ENCODE measurements at places on chromosomes 4 and X.

GRCh38 chrX:73964579-73964978 lies 339.4 kb upstream of the ZCCHC13 start:
- DNase-seq, result no peak

DNA sequence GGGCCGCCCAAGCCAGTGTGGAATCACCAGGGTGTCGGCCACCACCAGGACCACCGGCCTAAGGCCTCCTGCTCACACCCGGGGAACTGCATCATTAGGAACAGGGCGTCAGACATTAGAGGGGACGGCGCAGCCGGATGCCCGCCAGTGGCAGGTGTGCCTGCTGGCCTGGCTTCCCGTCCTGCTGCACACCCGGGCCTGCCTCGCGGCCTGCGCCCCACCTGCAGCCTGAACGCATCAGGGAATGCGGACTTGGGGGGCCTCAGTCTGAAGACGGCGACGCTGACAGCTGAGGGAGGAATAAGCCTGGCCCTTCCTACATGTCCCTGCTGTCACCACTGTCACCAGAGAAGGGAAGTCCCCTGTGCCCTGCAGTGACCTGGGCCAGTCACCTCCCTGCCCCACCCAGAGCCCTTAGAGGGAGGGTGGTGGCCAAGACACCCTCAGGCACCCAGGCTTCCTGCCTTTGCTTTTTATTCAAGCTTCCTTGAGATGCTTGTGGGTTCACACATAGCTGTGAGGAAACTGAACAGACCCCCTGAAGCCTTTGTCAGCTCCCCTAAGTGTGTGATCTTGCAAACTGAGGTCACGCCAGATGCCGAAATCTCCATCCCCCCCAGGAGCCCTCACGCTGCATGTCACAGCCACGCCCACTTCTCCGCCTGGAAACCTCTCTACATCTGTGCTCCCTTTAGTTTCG lies 3.2 kb downstream of the DGKQ start:
- DNase-seq, result no peak

GRCh38 chrX:1153940-1154339 lies 58.5 kb downstream of the CRLF2 start:
- no peak for DNase-seq

DNA sequence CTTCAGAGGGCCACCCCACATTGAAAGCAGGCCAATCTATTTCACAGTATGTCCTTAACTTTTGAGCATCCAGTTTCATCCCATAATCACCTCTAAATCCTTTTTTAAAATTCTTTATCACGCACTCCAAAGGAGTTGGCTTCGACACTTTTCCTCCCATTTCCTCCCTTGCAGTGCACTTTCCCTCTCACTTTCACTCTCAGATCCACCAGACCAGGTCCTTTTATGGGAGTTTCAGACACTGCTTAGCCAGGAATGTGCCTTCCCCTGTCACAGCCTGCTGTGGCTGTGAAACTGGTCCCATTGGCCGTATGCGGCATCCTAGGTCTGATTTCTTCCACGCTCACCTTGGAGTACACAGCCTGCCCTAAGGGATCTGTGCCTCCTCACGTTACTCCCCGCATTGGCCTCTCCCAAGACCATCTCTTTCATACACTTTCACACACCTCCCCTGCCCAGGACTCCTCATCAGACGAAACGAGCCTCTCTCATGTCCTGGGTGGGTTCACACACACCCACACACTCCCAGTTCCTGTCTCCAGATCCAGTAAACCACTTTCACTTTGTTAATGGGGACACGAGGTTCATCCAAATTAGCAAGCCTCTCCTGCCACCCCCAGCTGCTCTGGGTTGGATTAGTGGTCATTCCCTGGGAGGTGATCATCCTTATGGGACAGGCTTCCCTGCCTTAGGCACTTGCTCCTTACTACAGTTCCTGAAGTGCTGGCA lies 10.0 kb upstream of the RHOXF2B start:
- DNase-seq, result no peak

- DNase-seq, result no peak
Observed at GRCh38 chr4:104491481-104492182, 3.1 kb downstream of the CXXC4 start.

DNA sequence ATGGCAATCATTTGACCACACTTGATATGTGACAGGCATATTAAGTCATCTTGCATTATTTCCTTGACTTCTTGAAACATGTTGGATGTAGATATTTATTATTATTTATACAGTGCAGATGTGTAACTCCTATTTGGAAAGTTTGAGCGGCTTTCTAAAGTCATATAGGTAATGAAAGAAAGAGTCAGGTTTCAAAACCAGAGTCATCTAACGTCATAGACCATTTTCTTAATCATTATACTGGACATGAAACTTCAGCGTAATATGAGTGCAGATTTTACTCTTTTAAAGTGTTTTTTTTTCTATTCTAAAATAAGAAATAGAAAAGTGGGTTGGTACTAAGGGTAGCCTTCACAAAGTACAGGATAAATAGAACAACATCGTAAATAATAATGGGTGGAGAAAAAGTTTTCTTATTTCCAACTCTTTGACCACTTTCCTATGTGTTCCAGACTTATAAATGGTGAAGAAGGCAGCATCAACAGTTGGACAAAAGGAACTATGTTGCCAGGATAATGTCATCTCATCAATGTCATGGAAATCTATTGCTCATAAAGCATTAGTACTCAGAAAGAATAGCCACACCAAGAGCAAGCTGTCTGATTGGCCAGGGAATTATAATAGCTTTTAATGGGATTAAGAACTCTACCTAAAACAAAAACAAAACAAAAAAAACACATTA lies 108.0 kb upstream of the PCDH18 start:
- no peak for DNase-seq

GRCh38 chrX:84248226-84248625 lies 60.2 kb upstream of the RPS6KA6 start:
- DNase-seq, result no peak

DNA sequence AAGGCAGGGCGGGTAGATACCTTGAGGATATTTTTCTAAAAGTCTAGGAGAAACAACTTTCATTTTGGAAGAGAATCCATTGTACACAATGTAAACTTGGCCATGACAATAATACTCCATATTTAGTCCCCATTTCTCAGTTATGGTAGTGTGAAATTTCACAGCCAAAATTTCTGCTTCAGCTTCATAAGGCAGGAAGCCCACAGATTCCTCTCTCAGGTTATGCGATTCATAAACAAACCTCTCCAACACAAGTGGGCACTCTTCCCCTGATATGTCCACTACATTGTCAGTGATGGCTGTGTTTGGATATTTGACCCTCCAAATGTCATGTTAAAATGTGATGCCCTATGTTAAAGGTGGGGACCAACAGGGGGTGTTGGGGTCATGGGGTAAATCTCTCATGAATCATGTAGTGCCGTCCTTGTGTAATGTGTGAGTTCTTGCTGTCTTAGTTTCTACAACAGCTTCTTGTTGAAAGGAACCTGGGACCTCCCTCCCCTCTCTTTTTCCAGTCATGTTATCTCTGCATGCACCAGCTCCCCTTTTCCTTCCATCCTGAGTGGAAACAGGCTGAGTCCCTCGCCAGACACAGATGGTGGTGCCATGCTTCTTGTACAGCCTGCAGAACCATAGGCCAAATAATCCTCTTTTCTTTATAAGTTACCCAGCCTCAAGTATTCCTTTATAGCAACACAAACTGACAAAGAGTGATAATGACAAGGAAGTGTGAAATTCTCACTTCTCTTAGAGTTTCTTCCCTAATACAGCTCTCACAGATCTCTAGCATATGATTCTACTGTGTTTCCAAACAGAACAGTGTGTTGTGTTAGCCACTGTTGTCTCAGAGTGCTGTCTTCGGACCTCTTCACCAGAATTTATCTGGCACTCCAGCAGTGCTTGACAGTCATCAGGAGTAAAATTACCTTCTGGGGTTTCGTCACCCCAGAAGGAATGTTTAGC lies 598.4 kb upstream of the GNPDA2 start:
- no peak for DNase-seq

- DNase-seq, result no peak
Observed at GRCh38 chr4:112523008-112523721, 7.2 kb upstream of the NEUROG2 start.

GRCh38 chrX:34063616-34064015 lies 68.5 kb downstream of the FAM47A start:
- DNase-seq, result no peak

DNA sequence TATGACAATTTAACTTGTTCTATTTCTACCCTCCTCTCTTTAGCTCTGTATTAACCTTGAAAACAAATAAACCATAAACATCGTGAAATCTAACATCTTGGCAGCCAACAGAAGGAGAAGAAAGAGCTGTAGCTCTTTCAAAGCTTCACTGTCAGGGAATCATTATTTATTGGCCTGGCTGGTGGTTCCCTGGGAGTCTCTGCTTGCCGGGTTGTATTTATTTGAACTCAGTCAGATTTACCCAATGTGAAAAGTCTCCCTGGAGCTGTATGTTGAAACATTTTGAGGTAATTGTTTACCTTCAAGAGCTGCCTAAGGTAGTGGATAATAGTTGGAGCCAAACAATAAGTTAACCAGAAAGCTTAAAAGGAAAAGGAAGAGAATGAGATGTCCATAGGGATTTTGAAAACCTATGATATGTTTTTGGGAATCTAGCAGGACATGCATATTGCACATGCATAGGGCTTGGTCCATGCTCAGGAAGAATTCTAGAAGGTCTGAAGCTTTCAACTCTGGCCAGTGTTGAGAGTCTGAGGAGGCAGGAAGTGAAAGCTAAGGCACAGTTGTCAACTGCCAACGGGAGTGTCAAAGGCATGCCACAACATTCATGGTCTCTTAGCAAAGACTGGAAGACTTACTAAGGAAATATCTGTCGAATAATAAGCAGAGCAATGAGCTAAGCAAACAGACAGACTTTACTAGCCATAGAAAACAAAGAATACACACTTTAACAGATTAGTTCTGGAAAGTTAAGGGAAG lies 621.6 kb downstream of the PCDH7 start:
- DNase-seq, result no peak

DNA sequence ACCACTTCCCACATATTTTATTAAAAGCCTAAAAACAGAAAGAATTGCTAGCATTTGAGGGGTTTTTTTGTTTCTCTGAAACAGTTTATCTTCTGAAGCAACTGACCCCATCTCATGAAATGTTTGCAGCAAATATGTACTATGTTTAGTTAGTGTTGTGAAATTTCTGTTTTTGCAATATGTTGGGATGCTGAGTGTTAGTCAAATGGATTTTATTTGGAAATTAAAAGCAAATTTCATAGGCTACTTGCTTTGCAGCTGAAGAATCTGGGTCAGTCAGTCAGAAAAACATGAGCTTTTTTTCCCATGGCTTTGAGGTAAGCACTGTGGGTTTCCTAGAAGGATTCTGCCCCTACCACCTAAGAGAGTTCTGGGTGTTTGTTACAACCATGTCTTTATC lies 184.9 kb upstream of the DKK2 start:
- DNase-seq, result no peak

GRCh38 chrX:38458071-38458470 lies 103.3 kb upstream of the TSPAN7 start:
- DNase-seq, result no peak

- DNase-seq, result no peak
Observed at GRCh38 chrX:40418813-40419195, 162.0 kb upstream of the ATP6AP2 start.

GRCh38 chr4:26955241-26955640 lies 94.6 kb downstream of the STIM2 start:
- no peak for DNase-seq

GRCh38 chrX:41002026-41002425 lies 83.2 kb upstream of the USP9X start:
- DNase-seq, result no peak

DNA sequence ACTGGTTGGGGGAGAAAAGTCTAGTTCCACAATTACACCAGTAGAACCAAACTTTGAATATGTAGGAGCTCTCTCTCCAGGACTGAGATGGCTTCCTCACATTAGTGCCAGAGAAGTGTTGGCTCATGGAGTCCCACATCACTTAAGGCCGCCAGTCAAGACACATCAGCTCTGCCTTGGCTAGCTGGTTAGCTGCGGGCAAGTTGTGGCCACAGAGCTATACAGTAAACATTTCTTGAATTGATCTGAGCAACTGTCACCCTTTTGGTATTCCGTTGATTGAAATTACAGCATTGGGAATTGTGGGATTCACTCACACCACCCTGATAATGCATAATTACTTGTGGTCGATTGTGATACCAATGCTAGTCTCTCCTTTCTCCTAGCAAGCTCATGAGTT lies 76.2 kb downstream of the LNX1 start:
- no peak for DNase-seq

DNA sequence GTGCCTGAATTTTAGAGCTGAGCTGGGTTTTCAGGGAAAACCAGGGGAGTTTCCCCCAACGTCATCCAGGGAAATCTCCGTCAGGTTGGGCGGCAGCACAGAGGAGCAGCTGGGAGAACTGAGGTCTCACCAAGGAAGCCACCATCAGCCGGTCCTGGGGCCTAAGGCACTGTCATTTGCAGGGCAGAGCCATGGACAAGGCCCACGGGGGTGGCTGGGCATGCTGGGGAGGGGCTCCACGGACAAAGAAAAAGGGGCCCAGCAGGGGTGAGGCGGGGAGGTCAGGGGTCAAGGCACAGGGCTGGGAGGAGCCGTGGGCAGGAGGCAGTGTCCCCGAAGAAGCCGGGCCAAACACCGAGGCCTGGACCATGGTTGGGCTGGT lies 109.8 kb downstream of the HMX1 start:
- DNase-seq, result no peak

- no peak for DNase-seq
Observed at GRCh38 chr4:18878561-18878960, 857.0 kb upstream of the LCORL start.

GRCh38 chrX:102995316-102995715 lies 58.2 kb downstream of the RAB40AL start:
- DNase-seq, result no peak

- no peak for DNase-seq
Observed at GRCh38 chr4:129600898-129601297, 504.9 kb downstream of the C4orf33 start.

DNA sequence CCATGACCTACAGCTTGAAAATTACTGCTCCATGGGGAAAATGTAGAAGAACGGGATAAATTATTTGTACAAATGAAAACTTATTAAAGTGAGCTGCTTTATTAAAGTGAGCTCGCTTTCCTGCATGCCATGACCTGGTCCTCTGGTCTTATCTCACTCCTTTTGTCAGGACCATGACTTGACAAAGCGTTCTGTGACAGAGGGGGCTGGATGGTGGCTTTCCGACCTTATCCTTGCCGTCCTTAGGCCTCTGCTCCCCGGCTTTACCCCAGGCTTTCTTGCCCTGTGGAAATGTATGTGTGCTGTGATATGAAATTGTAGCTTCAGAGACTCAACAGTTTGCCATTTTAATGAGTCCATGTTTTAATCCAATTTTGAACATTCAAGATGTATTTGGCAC lies 44.0 kb upstream of the FBXW7 start:
- no peak for DNase-seq

DNA sequence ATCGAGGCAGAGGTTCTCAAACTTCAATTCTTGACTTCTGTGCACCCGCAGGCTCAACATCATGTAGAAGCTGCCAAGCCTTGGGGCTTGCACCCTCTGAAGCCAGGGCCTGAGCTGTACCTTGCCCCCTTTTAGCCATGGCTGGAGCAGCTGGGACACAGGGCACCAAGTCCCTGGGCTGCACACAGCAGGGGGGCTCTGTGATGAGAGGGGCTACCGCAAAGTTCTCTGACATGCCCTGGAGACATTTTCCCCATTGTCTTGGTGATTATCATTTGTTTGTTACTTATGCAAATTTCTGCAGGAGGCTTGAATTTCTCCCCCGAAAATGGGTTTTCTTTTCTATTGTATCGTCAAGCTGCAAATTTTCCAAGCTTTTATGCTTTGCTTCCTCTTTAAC lies 4.9 kb upstream of the MAGEB17 start:
- DNase-seq, result no peak
